NCI-H1105 treated with DMSO at 0.1 percent for 48 hours (cell line): ENCODE measurements at places on chromosomes 5 and 9.

GRCh38 chr9:104927912-104928740 is at the start of gene ABCA1:
Gene ABCA1, minus strand, starts transcription at chr9:104928155. Its CDS starts 24,476 bp downstream, at chr9:104903679.
- DNase-seq = peak; percentile 46

GRCh38 chr9:126436545-126437267 is 110.1 kb downstream of the MVB12B start:
- DNase-seq = no peak

- DNase-seq = no peak
Observed at GRCh38 chr9:3977614-3978112, 322.2 kb downstream of the GLIS3 start.

- DNase-seq = no peak
Observed at GRCh38 chr5:103469288-103470040, 93.1 kb downstream of the NUDT12 start.

GRCh38 chr9:4973902-4974301 is 11.2 kb upstream of the JAK2 start:
- DNase-seq = no peak

GRCh38 chr9:123058834-123059233 is 25.4 kb downstream of the GPR21 start:
- no peak for DNase-seq

DNA sequence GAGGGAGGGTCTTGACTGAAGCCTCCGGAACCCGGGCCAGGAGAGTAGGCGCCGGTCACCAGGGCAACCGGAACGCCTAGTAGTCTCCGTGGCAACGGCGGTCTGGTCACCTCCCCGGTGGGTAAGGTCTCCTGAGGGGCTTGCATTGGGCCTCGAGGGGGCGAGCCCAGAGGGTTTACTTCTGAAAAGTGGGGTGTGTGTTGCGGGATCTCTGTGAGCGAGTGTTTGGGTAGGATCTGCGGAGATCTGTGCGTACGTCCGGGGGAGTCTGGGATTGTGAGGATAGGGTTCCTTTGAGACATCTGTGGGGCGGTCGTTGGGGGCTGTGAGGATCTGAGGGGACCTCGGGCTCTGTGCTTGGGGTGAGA is at the start of gene FAM221B:
Gene FAM221B, minus strand, starts transcription at position 17 of the 368 bp plus-strand sequence. CDS start 2,571 bp downstream, outside the sequence.
- peak; percentile 48 for DNase-seq

- DNase-seq = no peak
Observed at GRCh38 chr5:105752801-105753200, 1917.9 kb downstream of the EFNA5 start.

GRCh38 chr5:73955271-73955846 is 329.4 kb downstream of the ARHGEF28 start:
- no peak for DNase-seq

DNA sequence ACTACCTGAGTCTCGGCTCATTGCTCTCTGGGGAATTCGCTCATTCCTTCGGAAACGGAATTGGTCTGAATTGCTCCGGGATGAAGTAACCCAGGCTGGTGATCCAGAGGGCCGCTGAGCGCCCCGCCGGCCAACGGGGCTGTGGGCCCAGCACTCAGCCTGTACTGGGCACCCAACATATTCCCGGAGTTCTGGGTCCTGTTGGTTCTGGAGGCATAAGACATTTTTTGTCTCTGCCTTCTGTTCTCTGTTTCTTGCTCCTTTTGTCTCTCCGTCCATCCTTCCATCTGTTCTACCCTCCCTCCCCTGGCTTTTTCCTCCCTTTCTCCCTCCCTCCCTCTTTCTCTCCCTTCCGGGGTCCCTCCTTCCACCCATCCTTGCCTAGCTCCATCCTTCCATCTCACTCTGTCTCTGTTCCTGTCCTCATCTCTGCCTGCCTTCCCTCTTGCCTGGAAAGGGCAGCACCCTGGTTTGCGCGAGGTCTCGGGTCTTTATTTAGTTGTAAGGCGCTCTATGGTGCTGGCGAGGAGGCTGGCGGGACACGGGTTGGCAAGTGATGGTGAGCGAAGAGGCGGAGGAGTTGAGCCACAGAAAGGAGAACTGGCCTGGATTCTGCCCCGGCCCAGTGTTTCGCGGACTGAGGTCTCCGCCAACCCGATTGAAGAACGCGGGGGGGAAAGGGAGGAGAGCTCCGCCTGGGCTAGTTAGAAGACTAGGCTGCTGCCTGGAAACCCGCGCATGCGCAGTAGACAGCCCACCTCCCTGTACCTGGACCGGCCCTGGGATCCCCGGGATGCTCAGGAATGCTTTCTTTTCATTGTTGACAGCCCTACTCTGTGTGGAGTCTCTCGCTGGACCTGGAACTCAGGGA is 1468.0 kb downstream of the FOXD4L5 start:
- DNase-seq = no peak

DNA sequence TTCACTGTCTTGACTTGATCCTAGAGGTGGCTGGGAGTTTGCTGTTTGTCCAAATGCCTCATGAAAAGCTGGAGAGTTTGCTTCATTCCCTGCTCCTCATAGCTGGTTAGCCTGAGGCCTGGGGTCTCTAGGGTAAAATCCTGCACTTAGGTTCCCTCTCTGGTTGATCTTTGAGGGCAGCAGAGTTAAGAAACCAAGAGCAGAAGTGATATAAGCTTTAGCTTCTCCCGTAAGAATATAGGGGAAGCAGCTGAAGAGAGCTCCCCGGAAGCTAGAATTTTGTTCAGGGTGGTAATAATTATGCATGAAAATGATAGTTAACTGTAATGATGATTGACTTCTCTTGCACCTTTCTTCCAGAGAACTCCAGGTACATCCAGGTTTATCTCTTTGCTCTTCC is 1.4 kb downstream of the FAM53C start:
- DNase-seq = no peak

- DNase-seq = no peak
Observed at GRCh38 chr5:8894031-8894430, 651.8 kb downstream of the SEMA5A start.

DNA sequence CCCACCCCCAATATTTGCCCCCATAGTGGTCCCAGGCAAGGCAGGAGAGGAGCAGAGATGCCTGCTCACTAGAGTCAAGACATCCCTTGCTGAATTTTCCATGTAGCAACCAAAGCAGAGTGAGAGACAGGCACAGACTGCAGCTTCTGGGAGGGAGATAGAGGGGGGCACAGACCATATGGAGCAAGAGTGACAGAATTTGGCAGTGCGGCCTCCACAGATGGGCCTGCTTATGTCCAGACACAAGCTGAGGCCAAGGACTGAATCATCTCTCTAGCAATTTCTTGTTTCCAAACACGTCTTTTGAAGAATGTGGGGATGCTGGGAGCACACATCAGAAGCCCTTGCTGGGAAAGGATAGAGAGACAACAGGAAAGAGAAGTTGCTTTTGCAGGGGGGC is 53.0 kb upstream of the ALDH1B1 start:
- no peak for DNase-seq
